ENCODE measurements at places on chromosomes 1 and 21. TPM values are rescaled to one million over a fixed set of nuclear protein-coding genes. Genes with fewer than 3 reads are reported as not detected.

Gene C1orf94
- not detected for total RNA-seq

GRCh38 chr1:67211589-67212563, 45.6 kb downstream of the IL23R start:
- peaks cover 6% of the 10 kb centered on the region for H3K4me1 ChIP-seq
- peaks cover 2% of the 10 kb centered on the region for H3K27me3 ChIP-seq
- no peak overlapping the region for H3K27ac ChIP-seq
- H3K36me3 ChIP-seq: no peaks in the 10 kb centered on the region
- DNase-seq: no peak

- peak overlapping the region; percentile 74 for H3K4me3 ChIP-seq
- H3K27ac ChIP-seq: peak overlapping the region; percentile 13
- peak; percentile 70 for DNase-seq
Measured at GRCh38 chr1:156813750-156814570, 2.7 kb downstream of the SH2D2A start.

GRCh38 chr21:17045214-17045853, 467.5 kb upstream of the CXADR start:
- no peak overlapping the region for H3K27ac ChIP-seq
- no peaks in the 10 kb centered on the region for H3K36me3 ChIP-seq
- DNase-seq: no peak
- H3K27me3 ChIP-seq: no peaks in the 10 kb centered on the region
- no peaks in the 10 kb centered on the region for H3K4me1 ChIP-seq

DNA sequence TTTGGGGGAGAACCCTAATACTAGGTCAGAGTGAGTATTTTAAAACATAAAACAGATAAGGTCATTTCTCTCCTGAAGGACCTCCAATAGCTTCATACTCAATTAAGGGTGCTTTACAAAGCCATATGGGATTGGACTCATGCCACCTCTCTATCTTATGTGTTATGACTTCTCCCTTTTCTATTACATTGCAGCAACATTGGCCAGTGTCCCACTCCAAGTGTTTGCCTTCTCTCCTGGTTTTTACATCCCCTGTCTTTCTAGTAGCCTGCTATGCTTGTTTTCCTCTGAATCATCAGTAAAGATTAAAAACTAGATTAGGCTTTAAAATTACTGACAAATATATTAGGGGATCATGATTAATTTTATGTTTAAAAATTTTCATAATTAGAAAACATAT, 66.6 kb downstream of the SCMH1 start:
- no peak overlapping the region for H3K27ac ChIP-seq
- no peaks in the 10 kb centered on the region for H3K27me3 ChIP-seq
- H3K4me3 ChIP-seq: no peak overlapping the region
- DNase-seq: no peak
- no peaks in the 10 kb centered on the region for H3K4me1 ChIP-seq
- H3K36me3 ChIP-seq: peaks cover 15% of the 10 kb centered on the region

DNA sequence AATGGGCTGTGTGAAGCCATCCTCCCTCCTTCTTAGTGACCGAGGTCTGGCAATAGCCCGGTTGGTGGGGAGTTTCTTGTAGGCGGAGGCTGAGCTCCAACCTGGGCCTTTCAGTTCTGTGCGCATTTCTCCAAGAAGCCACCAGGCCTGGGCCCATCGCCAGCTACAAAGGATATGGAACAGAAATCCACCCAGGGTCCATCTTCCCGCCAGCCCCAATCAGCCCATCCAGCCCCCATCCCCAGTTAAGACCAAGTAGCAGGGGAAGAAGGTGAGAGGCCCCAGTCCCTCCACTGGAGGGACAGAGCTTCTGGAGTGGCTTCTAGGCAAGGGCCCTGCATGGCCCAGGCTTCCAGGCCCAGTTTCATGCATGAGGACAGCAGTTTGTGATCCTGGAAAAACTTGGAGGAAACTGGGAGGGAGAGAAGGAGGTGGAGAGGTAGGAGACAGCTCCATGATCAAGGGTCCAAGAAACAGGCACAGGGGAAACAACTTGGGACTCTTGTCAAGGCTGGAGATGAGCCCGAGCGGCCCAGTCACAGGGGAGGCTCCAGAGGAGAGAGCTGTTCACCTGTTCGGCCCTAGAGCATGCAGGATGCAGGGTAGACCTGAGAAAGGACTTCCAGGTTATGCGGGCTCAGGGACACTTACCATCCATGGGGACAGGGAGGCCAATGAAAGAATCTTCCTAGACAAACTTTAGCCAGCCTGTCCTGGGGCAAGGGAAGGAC, 261.2 kb downstream of the PTPRU start:
- peaks cover 3% of the 10 kb centered on the region for H3K27me3 ChIP-seq
- H3K36me3 ChIP-seq: no peaks in the 10 kb centered on the region
- H3K4me3 ChIP-seq: no peak overlapping the region
- no peak for DNase-seq

GRCh38 chr1:176577646-176578197, 114.7 kb downstream of the PAPPA2 start:
- no peaks in the 10 kb centered on the region for H3K27me3 ChIP-seq
- no peak for DNase-seq
- H3K27ac ChIP-seq: no peak overlapping the region
- H3K36me3 ChIP-seq: no peaks in the 10 kb centered on the region
- no peaks in the 10 kb centered on the region for H3K4me1 ChIP-seq
- H3K4me3 ChIP-seq: no peak overlapping the region

DNA sequence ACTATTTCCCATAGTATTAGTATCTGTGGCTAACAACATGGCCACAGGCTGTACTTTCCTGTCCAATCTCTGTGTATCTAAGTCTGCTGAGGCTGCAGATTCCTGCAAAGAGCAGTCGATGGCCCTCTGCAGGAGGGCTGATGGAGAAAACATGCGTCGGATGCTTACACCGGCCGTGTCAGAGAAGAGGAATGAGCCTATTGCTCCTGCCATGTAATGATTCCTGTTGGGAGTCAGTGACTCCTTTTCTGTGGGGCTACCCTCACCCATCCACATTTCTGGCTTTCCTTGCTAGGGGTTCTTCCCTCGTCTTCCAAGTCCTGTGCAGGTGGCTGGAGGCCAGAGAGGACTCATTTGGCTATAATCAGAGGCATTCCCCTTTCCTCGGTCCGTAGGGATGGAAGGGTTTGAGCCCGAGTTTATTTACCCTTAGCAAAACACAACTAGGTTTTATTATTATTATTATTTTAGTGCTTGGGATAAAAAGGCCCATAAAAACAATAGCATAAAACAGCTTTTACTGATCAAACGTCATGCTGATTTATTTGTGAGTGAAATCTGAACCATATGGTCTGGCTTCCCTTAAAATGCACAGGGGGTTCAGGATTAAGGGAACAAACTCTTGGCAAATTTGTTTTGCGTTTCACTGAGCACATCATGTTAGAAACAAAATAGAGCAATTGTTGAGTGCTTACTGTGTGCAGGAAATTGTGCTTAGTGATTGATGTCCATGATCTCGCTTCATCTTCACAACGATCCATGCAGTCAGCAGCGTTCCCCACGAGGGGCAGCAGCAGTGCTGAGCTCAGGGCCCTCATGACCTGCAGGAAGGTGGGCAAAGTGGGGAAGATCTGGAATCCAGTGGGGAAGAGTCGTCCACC, 70.8 kb downstream of the KIF26B start:
- DNase-seq: no peak
- no peaks in the 10 kb centered on the region for H3K36me3 ChIP-seq
- H3K27ac ChIP-seq: no peak overlapping the region
- H3K27me3 ChIP-seq: no peaks in the 10 kb centered on the region

DNA sequence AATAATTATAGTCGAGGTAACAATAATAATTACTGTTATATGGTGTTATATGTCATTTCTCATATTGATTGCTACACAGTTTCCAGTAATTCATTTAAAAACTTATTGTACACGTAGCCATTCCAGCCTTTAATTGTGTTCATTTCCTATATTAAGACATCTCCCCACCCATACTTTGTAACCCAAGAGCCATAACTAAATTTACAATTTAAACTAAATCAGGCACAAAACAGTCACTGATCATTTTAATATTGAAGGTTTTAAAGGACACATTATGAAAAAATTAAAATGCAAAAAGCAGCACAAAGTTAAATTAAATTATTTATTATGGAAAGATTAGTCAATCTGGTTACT, 487.0 kb downstream of the DPYD start:
- DNase-seq: no peak
- no peak overlapping the region for H3K27ac ChIP-seq
- H3K4me3 ChIP-seq: no peak overlapping the region
- H3K27me3 ChIP-seq: no peaks in the 10 kb centered on the region
- H3K4me1 ChIP-seq: peaks cover 23% of the 10 kb centered on the region

- no peak for DNase-seq
- H3K27ac ChIP-seq: no peak overlapping the region
- H3K4me1 ChIP-seq: no peaks in the 10 kb centered on the region
- peaks cover 3% of the 10 kb centered on the region for H3K27me3 ChIP-seq
- no peak overlapping the region for H3K4me3 ChIP-seq
Measured at GRCh38 chr1:227958617-227959324, 11.0 kb upstream of the WNT9A start.

DNA sequence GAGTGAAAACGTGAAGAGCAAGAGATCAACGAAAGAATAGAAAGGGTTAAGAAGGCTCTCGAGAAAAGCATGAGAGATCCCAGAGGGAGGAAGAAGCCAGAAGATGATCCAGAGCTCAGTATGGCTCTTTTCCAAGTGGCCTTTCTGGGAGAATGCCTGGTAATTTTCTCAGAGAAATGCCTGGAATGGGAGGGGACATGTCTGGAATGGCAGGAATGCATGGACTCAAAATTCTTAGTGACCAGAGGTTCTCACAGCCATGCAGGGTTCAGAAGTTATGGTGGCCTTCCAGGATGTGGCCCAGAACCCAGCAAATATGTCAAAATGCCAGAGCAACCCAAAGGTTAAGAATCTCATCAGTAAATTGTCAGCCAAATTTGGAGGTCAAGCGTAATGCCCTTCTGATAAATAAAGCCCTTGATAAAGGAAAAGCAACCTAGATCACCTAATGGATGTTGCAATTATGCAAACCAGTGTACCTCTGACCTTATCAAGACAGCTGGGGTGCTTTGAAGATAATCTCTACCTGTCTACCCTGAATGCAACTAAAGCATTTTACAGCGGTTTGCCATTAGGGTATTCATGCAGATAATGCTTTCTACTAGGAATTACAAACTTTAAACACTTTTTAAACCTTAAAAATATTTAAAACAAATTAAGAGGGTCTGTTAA, 53.1 kb downstream of the NBPF6 start:
- H3K36me3 ChIP-seq: no peaks in the 10 kb centered on the region
- no peak overlapping the region for H3K4me3 ChIP-seq
- DNase-seq: no peak
- H3K4me1 ChIP-seq: no peaks in the 10 kb centered on the region
- no peaks in the 10 kb centered on the region for H3K27me3 ChIP-seq

GRCh38 chr1:115654663-115655305, 13.0 kb downstream of the VANGL1 start:
- no peaks in the 10 kb centered on the region for H3K27me3 ChIP-seq
- no peak overlapping the region for H3K27ac ChIP-seq

DNA sequence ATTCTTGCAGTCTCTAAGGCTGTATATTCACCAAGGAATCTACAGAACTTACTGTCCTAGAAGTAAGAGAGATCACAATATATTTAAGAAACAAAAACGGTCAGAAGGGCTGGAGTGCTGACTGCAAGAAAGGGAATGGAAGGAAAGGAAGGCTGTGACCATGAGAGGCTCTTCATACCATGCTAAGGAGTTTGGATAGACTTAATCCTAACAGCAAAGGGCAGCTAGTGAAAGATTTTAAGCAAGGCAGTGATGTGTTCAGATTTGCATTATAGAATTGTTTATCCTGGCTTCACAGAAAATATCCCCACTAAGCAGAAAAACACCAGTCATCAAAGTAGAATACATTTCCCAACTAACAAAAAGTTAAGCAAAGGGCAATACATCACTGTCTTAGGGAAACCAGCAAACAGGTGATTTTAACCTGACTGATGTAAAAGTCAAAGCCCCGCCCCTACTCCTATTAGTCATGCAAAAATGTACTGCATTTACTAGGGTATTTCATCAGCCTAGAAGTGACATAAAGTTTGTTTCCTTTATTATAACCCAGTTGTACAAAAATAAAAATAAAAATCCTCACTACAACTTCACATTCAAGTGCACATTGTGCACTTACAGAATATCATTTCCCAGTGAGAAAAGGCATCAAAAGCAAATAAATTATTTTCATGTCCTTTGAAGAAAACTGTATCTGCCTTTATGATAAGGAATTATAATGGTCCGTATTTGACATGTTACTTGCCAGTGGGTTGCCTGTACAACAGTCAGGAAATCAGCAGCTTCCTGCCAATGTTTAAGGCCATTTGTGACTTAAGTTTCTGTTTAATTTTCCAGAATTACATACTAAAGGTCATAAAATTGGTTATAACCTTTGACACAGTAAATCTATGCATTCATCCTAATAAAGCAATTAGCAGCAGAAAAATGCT, 17.2 kb downstream of the JAK1 start:
- DNase-seq: no peak
- no peaks in the 10 kb centered on the region for H3K36me3 ChIP-seq
- H3K4me1 ChIP-seq: no peaks in the 10 kb centered on the region
- H3K27me3 ChIP-seq: no peaks in the 10 kb centered on the region
- no peak overlapping the region for H3K4me3 ChIP-seq

DNA sequence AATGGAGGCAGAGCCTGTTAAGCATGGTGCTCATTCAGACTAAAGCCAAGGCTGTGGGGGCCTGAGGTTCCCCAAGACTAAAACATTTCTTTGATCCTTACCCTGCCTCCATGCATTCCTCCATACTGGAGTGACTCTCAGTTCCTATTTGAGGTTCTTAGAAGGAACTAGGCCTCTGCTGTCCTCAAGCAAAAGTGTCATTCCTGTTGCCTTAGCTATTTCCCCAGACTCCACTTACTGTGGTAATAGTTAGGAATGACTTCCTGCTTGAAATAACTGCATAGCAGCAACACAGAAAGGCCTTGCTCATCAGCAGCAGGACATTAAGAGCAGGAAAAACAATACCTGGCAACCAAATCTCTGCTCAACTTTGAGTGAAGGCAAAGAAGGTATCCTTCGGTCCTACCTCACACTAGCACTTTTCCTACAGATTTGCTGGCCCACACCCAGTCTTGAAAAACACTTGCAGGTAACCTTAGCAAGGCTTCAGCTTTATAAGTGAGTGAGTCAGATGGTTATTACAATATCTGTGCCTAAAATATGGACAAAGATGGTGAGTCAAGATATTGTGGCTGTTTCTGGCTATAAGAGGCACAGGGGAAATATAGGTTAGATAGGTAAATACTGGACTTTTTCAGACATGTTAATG, 14.8 kb downstream of the LRRC41 start:
- H3K36me3 ChIP-seq: no peaks in the 10 kb centered on the region
- H3K4me1 ChIP-seq: peaks cover 15% of the 10 kb centered on the region
- DNase-seq: no peak
- no peak overlapping the region for H3K4me3 ChIP-seq
- peak overlapping the region; percentile 3 for H3K27ac ChIP-seq

- H3K4me1 ChIP-seq: no peaks in the 10 kb centered on the region
- DNase-seq: no peak
- peaks cover 3% of the 10 kb centered on the region for H3K27me3 ChIP-seq
- H3K4me3 ChIP-seq: no peak overlapping the region
- no peak overlapping the region for H3K27ac ChIP-seq
Measured at GRCh38 chr1:30310966-30311742, 412.2 kb downstream of the MATN1 start.

- H3K36me3 ChIP-seq: no peaks in the 10 kb centered on the region
- no peak for DNase-seq
- no peak overlapping the region for H3K27ac ChIP-seq
- H3K4me1 ChIP-seq: peaks cover 2% of the 10 kb centered on the region
Measured at GRCh38 chr1:147849098-147849895, 53.3 kb upstream of the GJA8 start.
